ENCODE measurements at places on chromosomes 2 and 18.

- no peak for DNase-seq
These were observed 372.0 kb downstream of the CMPK2 start for GRCh38 chr2:6493669-6494068.

- no peak for DNase-seq
These were observed 25.1 kb downstream of the MFF start for GRCh38 chr2:227349989-227350612.

GRCh38 chr2:148875387-148876051 is 492 bp downstream of the KIF5C start:
- no peak for DNase-seq

DNA sequence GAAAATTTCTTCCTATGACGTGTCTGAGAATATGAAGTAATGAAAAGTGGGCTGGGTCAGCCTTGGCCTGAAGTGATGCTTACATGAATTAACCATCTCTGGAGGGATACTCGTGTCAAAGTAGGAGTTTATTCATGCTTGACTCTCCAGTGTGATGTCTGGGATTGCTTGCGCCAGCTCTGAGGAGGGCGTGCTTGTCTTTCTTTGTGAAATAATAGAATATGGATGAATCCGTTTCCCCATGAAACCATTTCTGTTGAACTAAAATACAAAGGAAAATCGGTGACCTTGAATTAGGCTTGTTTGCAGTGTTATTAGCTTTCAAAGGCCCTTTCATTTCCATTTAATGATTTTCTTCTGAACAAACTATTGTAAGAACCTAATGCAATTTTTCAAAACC is 77.9 kb downstream of the EML6 start:
- DNase-seq: no peak

DNA sequence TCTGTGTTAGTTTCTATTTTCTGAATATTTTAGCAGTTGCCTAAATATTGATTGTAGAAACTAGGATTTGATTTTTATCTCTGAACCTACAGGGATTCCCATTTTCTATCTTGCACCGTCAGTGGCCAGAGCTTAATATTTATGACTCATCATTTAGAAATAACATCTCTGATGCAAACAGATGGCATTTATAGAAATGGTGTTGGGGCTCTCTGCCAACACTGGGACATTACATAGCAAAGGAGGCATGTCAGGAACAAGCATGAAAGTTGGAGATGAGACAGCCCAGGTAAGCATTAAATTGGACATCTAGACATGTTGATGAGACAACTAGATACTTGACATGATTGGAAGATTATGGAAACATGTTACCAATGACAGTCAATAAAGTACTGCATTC is 165.3 kb upstream of the SYT4 start:
- DNase-seq: no peak

- DNase-seq: no peak
These were observed 58.7 kb downstream of the TMEM18 start for GRCh38 chr2:618422-618990.

- no peak for DNase-seq
These were observed 61.7 kb downstream of the MAP4K4 start for GRCh38 chr2:101759162-101759561.
